ENCODE measurements at places on chromosomes 4 and X.

GRCh38 chr4:153450544-153450917, 15.6 kb upstream of the TMEM131L start:
- DNase-seq = no peak

GRCh38 chr4:148333265-148333664, 108.9 kb downstream of the NR3C2 start:
- no peak for DNase-seq

GRCh38 chr4:186819342-186820086, 95.9 kb upstream of the FAT1 start:
- DNase-seq = no peak

DNA sequence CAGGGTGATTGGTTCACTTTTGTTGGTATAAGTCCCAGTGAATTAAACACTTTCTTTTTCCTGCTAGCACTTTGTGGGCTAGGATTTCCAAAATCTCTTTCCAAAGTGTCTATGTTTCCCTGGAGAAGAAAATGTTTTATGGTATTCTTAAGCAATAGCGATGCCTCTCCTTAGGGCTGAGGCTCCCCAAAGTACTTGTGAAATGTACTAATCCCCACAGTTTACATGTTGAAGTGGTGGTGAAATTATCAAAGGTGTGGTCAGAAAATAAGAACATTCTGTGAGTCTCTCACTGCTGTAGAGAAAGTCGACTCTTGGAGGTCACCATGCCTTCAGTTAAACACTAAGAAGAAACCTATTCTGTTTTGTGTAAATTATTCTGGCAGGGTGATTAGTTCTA, 51.5 kb upstream of the AMELX start:
- no peak for DNase-seq

DNA sequence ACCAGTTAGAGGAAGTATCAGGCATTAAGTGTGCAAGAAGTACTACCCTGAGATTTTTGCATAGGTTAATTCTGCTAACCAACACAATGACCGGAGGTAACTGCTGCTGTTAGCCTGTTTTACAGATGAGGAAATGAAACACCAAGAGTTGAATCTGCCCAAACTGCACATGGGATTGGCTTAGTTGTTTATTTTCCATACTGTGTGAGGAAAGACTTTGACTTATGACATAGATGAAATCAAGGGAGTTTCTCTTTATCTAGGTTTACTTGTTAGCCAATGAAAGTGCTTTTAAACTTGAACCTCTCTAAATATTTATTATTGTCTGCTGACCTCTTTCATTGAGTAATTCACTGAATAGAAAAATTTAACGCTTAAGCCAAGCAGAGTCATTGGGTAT, 10.3 kb downstream of the GUCY1B1 start:
- no peak for DNase-seq

- no peak for DNase-seq
Measured at GRCh38 chr4:144649646-144650045, 3.7 kb downstream of the HHIP start.

GRCh38 chrX:17527922-17528321, 152.9 kb downstream of the NHS start:
- no peak for DNase-seq

DNA sequence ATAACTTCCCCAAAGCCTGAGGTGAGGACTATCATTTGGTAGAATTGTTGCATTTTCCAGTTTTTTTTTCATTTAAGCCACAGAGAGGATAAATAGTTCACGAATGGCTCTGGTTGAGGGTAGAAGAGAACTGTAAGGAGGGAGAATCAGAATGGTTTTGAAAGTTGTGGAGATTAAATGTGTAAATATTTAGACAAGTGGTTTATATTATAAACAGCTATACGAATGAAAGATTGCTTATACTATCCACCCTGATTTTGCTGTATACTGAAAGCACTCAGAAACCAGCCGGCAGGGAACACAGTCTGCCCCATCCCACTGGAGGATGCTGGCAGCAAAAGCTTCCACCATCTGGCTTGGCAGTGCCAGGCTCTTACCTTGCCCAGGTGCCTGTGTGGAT, 341.1 kb downstream of the RAPGEF2 start:
- no peak for DNase-seq

DNA sequence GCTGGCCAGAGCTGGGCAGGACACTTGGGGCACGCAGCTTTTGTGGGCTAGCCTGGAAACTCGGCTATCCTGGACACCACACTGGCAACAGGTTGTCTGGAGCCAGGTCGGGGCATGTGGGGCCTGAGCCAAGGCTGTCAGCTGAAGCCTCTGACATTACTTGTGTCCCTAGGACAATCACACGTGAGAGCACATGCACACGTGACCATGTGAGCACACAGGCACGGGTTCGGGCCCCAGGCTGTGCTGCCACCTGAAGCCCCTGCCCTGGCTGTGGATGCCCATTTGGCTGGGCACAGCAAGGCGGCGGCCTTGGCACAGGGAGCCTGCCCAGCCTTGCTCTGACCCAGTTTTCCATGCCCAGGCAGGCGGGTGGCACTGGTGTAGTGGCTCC, 8.7 kb upstream of the FGFR3 start:
- DNase-seq = no peak

- no peak for DNase-seq
Measured at GRCh38 chr4:7156761-7157488, 35.4 kb upstream of the SORCS2 start.

GRCh38 chr4:171644430-171645057, 168.7 kb upstream of the GALNTL6 start:
- DNase-seq = no peak

DNA sequence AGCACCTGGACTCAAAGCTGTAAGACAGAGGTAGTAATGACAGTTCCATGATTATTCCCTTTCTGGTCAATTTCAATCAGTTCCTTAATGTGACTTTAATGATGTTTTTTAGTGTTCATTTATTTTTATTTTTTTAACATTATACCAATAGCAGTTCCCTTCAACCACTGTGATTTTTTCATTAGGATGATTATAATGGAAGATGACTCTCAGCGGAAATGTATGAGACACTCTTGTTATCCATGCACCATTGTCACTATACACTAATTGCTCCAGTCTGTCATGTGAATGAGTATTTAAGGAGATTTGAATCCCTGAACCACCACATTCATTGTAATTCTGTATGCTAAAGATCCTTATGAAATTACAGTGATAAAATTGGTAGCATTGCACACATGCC, 2102.3 kb upstream of the AGA start:
- no peak for DNase-seq

- DNase-seq = no peak
Measured at GRCh38 chrX:97672608-97673007, 788.9 kb downstream of the RPA4 start.

- no peak for DNase-seq
Measured at GRCh38 chr4:135368831-135369230, 1167.2 kb upstream of the PABPC4L start.

- DNase-seq = no peak
Measured at GRCh38 chr4:170522427-170522970, 432.7 kb upstream of the AADAT start.

- no peak for DNase-seq
Measured at GRCh38 chr4:19205853-19206252, 1045.9 kb upstream of the SLIT2 start.

GRCh38 chrX:152988536-152989291, 5.2 kb downstream of the PNMA5 start:
- DNase-seq = no peak

DNA sequence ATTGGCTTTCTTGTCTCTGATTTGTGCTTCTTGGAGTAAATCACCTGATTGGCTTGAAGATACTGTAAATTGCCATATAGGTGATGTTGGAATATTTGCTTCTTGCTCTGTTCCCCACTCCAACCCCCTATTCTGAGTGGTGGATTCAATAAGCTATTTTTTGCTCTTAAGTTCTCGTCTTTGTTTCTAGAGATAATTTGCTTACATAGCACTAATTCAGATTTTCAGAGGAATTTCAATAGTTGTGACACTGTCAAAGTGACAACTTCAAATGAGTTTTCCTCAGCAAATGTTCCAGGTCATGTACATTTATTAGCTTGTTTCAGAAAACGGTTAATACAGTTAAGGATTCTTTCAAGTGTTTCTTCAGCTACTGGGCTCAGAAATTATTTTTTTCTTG, 18.6 kb downstream of the LANCL3 start:
- no peak for DNase-seq

DNA sequence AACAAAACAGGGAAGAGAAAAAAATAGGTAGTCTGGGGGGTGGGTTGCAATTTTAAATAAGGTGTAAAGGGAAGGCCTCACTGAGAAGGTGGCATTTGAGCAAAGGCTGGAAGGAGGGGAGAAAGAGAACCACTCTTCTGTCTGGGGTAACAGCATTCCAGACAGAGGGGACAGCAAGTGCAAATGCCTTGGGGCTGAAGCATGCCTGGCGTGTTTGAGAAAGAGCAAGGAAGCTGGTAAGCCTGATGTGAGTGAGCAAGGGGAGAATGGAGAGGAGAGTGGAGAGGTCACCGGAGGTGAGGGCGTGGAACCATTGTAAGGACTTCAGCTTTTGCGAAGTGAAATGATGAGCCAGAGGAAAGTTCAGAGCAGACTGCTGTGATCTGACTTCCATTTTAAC, 19.7 kb upstream of the DOCK11 start:
- no peak for DNase-seq

DNA sequence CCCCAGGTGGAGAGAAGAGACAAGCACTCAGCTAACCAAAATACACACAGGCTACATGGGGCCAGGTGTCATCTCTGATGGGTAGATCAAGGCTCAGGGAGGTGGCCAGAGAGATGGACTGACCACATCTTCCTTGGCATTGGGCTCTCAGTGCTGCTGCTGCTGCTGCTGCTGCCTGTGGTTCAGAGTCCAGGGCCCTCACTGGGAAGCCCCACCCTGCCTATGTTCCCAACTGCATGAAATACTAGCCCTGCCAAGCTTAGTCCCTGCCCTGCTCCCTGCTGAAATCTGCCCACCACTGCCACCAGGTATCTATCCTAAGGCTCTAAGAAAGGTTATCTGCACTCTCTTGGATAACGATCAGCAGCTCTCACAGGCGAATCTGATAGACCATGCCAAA, 118.7 kb downstream of the EFHC2 start:
- DNase-seq = no peak

GRCh38 chr4:172762895-172763294, 405.7 kb upstream of the GALNT7 start:
- no peak for DNase-seq
